GM04504 (cell line): ENCODE measurements at places on chromosomes 7 and 10.

DNA sequence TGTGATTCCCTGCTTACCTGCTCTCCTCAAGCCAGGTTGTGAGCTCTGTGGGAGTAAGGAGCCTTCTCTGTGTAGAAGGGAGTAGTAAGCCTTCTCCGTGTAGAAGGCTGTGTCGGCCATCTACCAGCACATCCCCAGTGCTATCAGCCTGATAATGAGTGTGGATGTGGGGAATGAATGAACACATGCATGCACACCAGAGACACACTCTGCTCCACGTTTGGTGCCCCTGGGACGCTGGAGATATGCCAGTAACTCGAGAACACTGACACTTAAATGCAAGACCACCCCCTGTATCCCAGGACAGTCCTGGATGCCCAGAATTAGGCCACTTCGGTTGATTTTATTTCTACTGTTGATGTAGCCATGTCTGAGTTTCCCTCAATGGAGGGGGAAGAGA lies 21.1 kb upstream of the GPR26 start:
- no peak for DNase-seq

GRCh38 chr7:154231732-154232131 lies 179.5 kb downstream of the DPP6 start:
- no peak for DNase-seq

DNA sequence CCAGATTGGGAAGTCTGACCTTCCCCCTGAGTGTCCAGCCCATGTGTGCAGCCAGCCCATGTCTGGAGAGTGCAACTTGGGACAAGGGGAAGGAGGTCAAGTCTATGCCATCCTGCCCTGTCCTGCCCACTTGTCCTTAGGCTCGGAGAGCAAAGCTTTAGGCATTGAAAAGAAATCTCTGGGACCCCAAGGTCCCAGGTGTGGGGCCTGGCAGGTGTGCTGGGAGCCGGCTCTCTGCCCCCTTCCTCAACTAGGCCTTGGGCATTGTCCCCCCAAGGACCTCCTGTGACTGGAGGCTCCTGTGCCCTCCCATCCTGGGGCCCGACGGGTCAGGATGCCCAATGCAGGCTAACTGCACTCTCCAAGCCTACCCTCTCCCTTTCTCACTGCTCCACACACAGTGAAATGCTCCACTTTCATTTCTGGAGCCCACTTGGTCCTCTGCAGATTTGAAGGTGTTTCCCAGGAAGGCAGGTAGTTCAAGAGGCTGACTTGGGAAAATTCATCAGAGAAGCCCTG lies 124.7 kb downstream of the PTPN20 start:
- no peak for DNase-seq

- DNase-seq: no peak
Measured at GRCh38 chr7:99324559-99324958, 1.1 kb upstream of the ARPC1A start.

- DNase-seq: peak; percentile 4
Measured at GRCh38 chr10:18501198-18501597, 150.2 kb downstream of the NSUN6 start.

GRCh38 chr7:47271749-47272148 lies 310.2 kb downstream of the TNS3 start:
- DNase-seq: no peak

DNA sequence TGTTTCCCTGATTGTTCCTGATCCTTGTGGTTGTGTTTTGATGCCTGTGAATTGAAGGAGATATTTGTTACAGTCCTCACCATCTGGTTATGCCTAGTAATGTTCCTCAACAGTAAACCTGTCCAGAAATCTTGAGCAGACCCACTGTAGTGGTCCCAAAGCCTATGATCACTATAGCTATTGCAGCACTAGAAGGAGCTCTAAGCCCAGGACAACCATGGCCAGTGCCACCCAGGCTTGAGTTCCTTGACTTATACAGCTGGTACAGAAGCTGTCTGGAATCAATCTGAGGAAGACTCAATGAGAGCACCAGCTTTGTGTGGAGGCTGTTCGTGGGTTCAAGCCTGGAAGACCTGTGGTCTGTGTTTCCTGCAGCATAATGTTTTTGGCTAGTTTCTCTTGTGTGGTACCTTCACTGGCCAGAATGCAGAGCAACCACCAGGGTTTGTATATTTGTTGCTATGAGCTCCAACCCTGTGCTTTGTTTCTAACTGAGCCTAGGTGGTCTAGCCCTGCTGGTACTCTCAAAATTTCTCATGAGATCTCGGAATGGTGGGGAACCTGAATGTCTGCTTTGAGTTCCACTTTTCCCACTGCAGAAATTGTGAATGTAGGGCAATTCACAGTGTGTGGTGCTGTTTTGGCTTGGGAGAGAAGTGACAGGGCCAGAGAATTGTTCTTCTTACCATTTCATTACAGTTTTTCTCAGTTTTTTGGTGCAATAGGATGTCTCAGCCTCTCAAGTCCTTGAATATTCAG lies 355.2 kb downstream of the SUGCT start:
- no peak for DNase-seq

- no peak for DNase-seq
Measured at GRCh38 chr10:92790440-92790839, 57.9 kb upstream of the EXOC6 start.

GRCh38 chr7:122198581-122198980 lies 54.5 kb upstream of the AASS start:
- DNase-seq: no peak

DNA sequence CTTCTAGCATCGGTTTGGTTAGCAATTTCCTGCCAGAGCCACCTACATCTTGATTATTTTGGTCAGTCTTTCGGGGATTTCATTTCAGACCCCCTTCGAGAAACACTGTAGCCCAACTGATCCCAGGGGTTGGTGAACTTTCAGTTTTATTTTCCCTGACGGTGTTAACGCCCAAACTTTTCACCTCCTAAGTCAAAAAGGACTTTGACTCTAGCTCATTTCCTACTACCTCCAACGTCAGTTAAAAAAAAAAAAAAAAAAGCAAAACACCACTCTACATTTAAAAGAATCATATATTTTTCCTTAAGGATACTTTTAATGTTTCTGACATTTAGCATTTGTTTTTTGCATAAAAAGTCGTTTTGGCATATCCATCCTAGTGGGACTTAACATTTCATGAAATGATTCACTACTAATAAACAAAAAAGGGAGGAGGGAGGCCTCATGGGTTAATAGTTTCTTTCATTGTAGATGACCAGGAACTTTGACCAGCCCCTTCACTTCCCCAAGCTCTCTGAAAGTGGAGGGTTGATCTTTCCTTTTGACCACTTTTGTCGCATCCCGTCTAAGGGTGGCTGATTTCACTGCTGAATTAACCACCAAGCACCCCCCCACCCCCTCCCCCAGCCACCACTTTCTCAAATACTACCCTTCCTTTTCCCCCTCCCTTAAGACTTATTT lies 764 bp upstream of the TCF7L2 start:
- DNase-seq: no peak

DNA sequence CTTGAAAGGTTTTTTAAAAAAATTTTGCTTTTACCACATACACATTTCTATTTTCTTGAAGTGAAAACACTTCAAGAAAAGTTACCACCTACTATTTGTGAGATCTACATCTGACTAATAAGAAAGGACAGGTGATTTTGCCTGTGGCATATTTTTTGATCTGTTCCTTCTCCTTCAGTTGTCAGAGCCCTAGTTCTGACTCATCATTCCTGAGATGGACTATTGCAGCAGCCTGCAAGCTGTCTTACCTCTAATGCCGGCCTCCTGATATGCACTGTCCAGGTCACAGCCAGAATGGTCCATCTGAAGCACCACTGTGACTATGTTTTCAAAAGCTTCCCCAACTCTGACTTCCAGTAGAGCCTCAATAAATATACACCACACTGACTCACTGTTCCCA lies 28.2 kb upstream of the ANK3 start:
- DNase-seq: no peak

- DNase-seq: no peak
Measured at GRCh38 chr7:44387389-44387788, 62.0 kb upstream of the CAMK2B start.

- no peak for DNase-seq
Measured at GRCh38 chr7:4707980-4708411, 25.9 kb downstream of the FOXK1 start.

- no peak for DNase-seq
Measured at GRCh38 chr10:58179238-58179637, 88.5 kb downstream of the IPMK start.

DNA sequence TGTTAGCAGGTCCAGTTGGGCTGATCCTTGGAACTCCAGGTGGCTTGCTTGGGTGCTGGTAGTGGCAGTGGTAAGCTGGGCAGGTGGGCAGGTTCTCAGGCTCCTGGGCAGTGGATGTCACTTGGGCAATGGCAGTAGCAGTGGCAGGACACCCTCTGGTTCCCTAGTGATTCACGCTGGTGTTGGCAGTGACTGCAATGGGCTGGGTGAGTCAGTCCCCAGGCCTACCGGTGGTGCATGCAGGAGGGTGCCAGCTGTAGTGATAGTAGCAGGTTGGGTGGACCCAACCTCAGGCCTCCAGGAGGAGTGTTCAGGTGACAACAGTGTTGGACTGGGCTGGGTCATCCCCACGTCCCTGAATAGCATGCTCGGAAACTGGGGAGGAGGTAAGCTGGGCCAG lies 189.2 kb downstream of the ZEB1 start:
- no peak for DNase-seq

DNA sequence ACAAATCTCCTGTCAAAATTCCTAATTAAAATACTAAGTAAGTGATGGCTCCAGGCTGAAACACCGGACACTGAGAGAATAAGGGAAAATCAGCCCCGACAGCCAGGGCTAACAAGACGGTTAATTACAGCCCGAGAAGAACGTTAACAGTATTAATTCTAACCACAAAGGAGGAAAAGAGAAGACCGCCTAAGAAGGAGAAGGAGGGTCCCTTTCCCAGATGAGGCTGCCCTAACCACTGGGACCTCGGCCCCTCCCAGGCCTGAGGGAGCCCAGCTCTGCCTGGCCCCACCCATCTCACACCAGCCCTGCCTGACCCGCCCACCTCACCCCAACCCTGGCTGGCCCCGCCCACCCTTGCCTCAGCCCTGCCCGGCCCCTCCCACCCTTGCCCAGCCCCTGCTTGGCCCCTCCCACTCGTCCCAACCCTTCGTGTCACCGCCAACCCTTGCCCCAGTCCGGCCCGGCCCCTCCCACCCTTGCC lies 51.3 kb downstream of the PWWP2B start:
- DNase-seq: no peak

- DNase-seq: peak; percentile 38
Measured at GRCh38 chr7:115340828-115341227, 418.9 kb downstream of the MDFIC start.

DNA sequence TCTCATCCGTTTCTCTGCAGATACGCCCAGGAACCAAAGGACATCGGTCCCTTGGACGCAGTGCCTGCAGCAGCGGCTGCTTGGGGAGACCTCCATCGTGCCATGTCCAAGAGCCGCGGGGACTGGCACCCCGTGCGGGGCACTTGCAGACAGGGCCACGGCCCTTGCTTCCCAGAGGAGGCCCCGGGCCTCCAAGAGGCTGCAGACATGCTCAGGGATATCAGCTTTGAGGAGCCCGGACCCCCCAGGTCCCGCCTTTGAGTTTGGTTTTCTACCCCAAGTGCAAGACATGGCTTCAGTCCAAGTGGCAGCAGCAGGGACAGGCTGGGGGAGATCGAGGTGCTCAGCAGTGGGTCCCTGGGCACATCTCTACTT lies 279.6 kb downstream of the ELFN1 start:
- DNase-seq: no peak

DNA sequence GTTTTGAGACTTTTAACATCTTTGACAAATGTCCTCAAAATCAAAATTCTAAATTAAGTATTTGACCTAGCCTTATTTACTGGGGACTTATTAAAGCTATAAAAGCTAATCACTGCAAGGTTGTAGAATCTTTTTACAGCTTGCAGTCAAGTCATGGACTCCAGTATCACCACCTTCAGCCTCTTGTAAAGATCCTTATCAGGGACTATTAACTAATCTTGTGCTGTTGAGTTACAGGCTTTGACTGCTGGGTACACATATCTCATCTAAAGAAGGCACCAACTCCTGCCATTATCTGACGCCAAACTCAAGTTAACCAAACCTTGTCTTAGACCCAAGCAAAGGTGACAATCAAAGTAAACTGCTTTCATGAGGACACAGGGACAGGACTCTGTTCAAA lies 621.0 kb upstream of the IGFBP3 start:
- no peak for DNase-seq

GRCh38 chr7:77331938-77332695 lies 84.0 kb downstream of the GSAP start:
- DNase-seq: peak; percentile 69

DNA sequence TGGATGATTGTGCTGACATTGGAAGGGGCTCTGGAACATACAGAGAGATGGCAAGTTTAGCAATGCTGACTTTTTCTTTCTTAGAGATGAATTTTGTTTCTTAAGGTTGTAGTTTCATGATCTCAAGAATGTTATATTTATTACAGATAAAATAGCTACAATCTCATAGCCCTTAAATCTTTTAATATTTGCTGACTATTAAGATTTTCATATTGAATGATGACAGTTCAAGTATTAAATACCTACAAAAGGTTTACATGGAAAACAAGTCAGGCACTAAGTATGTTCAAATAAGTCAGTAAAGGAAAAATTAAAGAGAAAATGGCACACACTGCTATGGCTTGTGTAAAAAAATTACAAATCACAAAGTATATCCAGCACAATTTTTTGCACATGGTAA lies 252.1 kb upstream of the SLC26A5 start:
- DNase-seq: no peak
